ENCODE measurements at places on chromosomes 12 and 14.

DNA sequence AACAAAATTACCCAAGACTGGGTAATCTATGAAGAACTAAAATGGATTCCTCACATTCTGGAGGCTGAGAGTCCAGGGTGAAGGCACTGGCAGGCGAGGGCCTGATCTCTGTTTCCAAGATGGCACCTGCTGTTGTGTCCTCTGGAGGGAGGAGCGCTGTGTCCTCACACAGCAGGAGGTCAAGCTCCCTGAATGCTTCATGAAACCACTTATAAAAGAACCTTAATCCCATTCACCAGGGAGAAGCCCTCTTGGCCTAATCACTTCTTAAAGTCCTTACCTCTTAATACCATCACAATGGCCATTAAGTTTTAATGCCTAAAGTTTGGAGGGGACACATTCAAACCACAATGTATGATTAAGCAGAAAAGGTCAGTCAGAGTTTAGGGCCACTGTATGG, 172.4 kb downstream of the EMP1 start:
- DNase-seq, result no peak

DNA sequence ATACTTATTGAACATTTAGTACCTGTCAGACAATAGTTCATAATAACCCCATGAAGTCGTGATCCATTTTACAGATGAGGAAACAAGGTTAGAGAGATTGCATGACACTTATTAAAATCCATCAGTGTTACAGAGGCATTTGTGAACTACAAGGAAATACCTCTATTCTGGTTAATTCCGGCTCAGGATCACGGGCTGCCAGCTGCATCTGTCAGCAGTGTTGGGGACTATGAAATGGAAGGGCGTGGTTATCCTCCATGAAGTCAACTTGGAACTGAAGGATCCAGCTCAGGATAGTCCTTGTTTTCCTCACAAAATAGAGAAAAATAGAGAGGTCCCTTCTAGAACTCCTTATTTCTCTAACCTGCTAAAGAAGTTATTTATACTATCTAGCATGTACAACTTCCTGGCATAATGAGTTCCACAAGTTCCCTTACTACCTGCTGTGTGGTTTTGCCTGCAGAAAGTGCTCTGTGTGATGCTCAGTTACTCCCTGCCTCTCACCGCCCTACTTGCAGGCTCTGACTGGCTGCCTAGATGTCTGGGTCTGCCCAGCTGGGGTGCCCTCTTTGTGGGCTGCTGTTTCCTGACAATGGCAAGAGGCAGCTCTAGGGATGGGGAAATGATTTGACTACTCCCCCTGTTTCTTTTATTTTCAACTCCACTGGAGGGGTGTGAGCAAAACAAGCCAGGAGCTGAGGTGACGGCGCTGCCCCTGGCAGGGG, 36.8 kb downstream of the PLXNC1 start:
- no peak for DNase-seq

DNA sequence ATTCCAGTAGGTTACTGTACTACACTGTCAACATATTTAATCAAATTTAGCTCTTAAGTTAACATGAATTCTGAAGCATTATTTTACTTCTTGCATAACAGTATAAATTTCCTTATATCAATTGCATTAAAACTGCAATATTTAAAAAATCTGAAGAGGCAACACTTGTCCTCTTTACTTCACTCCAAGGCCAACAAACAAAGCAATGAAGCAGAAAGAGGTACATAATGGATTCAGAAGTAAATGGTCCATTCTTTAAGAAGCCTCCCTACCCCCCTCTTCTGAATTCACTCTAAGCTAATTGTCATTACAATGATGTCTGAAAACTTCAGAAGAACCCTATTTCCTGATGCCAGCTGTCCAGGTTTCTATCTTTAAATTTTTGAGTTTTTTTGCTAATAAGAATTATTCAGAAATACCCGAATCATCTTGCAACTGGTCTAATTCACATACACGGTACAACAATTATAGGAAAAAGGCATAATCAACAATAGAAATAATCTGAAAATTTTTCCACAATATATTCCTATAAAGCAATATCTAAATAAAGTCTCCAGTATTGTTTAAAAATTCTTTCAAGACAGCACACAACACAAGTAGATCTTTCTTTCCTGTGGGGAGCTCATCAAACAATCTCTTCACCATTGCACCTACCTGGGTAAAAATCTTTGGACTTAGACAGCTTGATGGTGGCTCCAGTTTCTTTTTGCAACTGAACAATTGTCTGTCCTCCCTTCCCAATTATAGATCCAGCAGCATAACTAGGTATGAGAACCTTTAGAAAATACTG, 2.9 kb downstream of the NOVA1 start:
- DNase-seq, result no peak

DNA sequence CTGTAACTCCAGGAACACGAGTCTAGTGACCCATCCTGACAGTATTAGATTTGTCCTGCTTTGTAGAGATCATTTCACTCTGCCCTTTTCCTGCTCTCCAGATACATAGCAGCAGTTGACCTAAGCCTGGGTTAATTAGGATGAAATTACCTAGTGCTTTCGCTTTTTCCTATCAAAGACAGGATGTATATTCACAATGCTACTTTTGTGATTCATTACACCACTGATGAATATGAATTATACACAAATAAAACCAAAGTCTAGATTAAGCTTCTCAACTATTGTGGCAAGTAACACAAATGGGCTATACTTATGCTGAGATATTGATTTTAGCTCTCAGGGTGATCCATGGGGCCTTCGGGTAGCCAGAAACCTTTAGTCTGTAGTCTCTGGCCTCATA, 17.9 kb downstream of the CERS5 start:
- no peak for DNase-seq

GRCh38 chr12:11677093-11677492, 27.6 kb downstream of the ETV6 start:
- DNase-seq, result no peak

- DNase-seq, result no peak
Measured at GRCh38 chr12:98574110-98574509, 19.4 kb upstream of the SLC25A3 start.

DNA sequence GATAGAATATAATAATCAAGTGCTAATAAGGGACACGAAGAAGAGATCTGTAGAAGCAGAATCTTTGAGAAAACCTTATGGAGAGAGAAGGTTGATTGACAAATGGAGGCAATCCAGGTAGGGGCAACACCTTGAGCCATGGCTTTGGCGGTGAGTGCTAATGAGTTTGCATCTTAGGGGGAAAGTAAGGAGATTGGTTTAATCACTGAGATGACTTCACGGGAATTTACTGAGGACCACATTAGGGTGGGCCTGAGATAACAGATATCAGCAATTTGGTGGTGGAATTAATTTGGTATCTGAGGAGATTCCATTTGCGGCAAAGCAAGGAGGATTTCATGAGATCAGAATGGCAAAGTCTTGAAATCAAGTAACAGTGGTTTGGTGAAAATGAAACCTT, 1.8 kb upstream of the LARP4 start:
- no peak for DNase-seq

DNA sequence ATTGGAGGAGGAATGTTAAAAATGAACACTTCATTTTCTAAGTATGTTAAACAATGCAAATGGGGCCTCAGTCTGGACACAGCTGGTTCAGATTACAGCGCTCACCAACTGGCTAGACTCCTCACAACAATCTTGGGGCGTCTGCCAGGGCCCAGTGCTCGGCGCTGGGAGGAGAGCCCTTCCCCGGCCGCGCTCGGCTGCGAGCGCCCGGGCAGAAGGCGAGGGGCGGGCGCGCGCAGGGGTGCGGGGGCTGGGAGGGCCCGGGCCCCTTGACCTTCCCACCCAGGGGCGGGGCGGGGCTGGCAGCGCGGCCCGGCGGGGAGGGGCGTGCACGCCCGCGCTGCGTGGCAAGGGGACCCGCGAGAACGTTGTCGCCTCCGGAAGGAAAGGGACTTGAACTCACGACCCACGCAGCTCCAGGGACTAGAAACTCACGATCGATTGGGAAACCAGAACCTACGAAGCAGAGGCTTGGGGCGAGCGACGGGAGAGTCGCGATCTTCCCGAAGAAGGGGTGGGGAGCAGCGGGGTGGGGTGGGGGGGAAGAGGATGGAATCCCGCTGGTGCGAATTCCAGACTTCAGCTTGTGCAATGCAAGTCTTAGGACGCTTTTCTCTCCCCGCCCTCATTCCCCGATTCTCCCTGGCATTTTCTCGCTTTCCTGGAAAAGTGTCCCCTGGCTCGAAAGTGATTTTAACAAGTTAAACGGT, at the start of gene FBLN5:
TSS of gene FBLN5 (minus strand) at position 220 of the 710 bp plus-strand sequence. CDS start 465 bp downstream, outside the sequence.
- peak; percentile 40 for DNase-seq

GRCh38 chr12:14768823-14769405, 34.4 kb downstream of the WBP11 start:
- peak; percentile 23 for DNase-seq

- peak; percentile 78 for DNase-seq
Measured at GRCh38 chr12:47819896-47820630, at the start of gene HDAC7. Gene HDAC7 (minus strand): TSS chr12:47819903. CDS start chr12:47819785, 118 bp downstream.

GRCh38 chr12:18206198-18206597, 55.1 kb upstream of the PIK3C2G start:
- no peak for DNase-seq

GRCh38 chr14:68538639-68539038, 254.2 kb downstream of the ZFP36L1 start:
- no peak for DNase-seq

GRCh38 chr12:119149270-119149669, 29.5 kb upstream of the HSPB8 start:
- no peak for DNase-seq

DNA sequence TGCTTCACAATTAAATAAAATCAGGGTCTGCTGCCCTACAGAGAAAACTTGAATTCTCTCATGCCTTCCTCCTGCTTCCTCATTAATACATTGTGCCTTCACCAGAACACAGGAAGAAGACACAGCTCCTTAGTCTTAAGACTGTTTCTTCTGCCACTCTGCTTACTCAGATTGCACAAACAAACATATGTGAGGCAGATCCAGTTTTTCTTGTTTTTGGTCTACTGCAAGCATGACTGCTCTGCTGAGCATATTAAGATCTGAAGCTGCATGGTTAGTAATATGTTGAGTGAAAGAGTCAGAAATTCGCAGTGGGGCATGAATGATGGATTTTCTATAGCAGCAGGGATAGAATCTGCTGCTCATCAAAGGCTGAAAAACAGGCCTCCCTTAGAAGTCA, 321.1 kb upstream of the STXBP6 start:
- no peak for DNase-seq

- no peak for DNase-seq
Measured at GRCh38 chr12:50102646-50103309, 1.0 kb upstream of the GPD1 start.

GRCh38 chr14:33282331-33283230, 343.9 kb downstream of the NPAS3 start:
- DNase-seq, result no peak

GRCh38 chr12:86290615-86291014, 34.4 kb upstream of the MGAT4C start:
- DNase-seq, result no peak

DNA sequence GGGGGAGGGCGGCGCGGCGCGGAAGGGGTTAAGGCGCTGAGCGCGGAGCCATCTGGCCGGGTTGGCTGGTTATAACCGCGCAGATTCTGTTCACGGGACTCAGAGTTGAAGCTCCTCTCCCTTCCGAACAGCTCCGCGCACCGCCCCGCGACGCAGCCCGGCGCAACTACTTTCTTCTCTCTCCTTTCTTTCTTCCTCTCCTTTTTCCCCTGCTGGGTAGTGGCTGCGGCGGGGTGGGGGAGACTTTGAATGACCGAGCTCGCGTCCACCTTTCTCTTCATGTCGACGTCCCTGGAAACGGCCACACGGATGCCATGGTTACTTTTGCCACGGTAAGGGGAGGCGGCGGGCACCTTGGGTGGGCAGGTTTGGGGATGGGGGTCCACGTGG, at the start of gene NTF3:
TSS of gene NTF3 (plus strand) at position 98 of the 390 bp plus-strand sequence. CDS start at position 315, 217 bp downstream.
- no peak for DNase-seq

GRCh38 chr12:89775063-89775985, 66.7 kb upstream of the ATP2B1 start:
- no peak for DNase-seq

- no peak for DNase-seq
Measured at GRCh38 chr12:96749999-96750398, 157.1 kb upstream of the NEDD1 start.

DNA sequence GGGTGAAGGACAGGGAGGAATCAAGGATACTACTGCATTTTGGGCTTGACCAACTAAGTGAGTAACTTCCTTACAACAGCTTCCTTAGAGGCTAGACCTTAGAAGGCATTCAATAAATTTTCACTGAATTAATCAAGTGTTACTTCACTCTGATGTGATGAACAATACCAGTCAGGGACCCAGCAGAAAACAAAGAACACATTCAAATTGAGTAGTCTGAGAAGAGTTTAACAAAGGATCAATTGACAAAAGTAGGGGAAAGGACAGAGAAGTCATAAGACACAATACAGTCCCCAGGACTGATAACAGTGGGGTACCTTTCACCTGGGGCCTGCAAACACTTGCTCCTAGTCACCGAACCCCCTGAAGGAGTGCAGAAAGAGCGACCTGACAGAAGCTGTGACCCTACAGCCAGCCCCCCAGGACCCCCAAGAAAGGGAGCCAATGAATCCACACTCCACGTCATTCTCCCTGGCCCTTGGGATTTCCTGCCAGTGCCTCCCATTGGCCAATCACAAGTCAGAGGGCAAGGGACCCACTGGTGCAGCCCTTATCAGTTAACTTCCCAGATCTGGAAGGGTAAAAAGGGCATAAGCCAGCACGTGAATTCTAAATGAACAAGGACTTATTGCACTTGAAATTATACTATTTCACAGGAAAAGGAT, 6.9 kb downstream of the ANAPC5 start:
- no peak for DNase-seq

- DNase-seq, result no peak
Measured at GRCh38 chr12:9211687-9212086, 3.5 kb upstream of the PZP start.

GRCh38 chr12:94327809-94328208, 131.9 kb downstream of the CEP83 start:
- DNase-seq, result no peak

DNA sequence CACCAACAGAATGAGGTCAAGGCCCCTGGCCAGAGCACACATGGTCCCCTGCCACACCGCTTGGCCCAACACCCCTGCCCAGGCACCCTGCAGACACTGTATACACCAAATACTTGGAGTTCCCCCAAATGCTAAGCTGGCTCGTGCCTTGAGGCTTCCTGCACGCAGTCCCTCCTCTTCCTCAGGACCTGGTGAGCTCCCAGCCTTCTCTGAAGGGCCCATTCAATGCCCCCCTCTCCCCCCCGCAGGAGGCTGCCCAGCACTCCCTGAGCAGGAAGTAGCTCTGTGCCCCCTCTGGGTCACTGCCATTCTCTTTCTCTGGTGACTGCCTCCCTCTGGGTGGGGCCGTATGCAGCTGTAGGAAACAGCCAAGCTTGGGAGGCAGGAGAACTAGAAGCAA, 75.3 kb downstream of the ITPK1 start:
- no peak for DNase-seq

DNA sequence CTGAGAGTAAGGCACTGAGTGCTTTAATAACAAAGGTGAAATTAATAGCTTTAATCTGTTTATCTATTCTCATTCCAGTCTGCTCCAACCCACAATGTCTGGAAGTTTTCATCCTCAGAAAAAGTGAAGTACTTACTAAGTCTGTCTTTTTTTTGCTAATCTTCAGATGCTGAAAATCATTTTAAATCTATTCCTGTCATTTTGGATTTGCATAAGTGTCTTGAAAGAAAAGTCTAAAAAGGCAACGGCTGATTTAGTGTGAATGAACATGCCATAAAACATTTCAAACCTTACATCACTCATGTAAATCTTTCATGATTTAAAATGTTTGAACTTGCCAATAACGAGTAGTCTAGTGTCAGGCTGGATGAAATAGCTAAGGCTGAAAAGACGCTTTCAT, 685.6 kb downstream of the RPS29 start:
- DNase-seq, result no peak

- DNase-seq, result no peak
Measured at GRCh38 chr14:54919330-54919729, 16.7 kb upstream of the GCH1 start.

GRCh38 chr14:92903359-92903758, 19.6 kb upstream of the CHGA start:
- peak; percentile 7 for DNase-seq
